ENCODE measurements at places on chromosomes 3 and 15.

- no peak for DNase-seq
These were observed 11.1 kb downstream of the EFCAB12 start for GRCh38 chr3:129417326-129417725.

- no peak for DNase-seq
These were observed 34.9 kb downstream of the CD47 start for GRCh38 chr3:108055931-108056330.

DNA sequence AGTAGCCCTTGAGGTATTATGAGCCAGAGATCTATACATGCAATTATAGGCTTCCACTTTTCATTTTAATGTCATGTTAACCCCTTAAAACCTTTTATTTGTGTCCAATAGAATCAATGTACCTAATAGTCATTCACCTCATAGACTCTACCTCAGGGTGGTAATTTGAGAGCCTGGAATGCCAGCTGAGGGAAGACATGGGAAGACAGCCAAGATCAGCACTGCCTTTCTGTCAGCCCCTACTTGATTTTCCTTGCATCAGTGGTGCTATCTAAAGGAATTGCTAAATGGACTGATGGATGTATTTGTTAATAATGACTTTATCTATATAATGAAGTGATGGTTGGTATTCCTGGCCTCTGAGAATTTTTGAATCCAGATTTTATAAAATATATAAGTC lies 113.3 kb upstream of the GBE1 start:
- no peak for DNase-seq

DNA sequence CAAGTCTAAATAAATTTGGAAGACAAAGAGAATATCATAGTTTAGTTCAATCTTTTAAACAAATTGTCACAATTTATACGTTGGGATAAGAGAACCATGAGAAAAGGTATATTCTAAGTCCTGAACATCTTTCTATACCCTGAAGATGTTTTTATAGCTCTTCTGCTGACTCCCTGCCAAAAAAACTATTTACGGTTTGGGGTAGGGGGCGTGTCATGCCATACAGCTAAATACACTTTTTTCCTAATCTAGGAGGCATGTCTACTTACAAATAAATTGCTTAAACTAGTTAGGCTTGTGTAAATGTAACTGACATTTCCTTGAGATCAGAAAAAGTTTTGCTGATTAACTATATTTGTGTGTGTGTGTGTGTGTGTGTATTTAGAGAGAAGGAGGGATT lies 163.3 kb downstream of the PGPEP1L start:
- no peak for DNase-seq

GRCh38 chr3:184175506-184175905 lies 851 bp downstream of the AP2M1 start:
- DNase-seq = no peak

DNA sequence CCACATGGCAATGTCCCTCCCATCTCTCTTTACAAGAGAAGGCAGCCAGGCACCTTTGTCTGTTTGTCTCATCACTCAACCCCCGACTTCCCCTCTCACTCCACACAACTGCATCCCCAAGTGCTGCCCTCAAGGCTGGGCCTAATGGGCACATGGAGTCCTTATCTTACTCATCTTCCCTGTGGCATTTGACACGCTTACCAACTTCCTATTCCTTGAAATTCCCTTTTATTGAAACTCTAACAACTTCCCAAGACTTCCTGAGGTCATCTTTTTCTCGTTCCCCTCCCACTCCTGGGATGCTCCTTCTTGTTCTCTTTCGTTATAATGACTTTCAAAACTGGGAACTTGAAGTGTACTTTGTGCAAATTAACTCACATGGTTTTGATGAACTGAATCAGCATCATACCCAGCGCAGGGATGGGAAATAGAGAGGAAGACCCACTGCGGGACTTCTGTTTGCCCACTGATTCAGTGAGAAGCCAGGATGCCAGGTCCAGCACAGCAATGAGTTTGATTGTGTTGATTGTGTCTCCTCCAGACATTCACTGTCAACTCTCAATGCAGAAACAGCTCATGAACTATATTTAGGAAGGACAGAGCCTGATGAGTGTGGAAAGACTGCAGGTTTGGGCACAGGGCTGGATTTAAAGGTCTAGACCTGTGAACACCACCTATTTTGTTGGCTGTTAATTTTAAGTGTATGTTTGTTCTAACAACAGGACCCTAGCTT lies 104.7 kb upstream of the TNIK start:
- DNase-seq = no peak

DNA sequence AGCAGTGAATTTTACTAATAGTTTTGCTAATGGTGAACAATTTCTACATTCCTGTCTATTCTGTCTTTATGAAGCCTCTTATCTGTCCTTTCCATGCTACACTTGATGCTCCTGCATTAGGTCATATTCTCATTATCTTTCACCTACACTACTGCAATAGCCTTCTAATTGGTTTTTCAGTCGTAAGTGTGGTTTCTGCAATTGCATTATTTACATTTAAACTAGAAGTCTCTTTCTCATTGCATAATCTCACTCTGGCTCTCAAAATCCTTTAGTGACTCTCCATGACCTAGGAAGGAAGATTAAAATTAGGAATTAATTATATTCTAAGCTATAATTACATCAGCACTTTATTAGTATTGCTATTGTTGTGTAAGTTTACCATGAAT lies 686.5 kb downstream of the IGSF11 start:
- DNase-seq = no peak

- DNase-seq = no peak
These were observed 142.3 kb downstream of the PDCD6IP start for GRCh38 chr3:33940736-33941135.

- DNase-seq = no peak
These were observed 212.5 kb downstream of the UBE3A start for GRCh38 chr15:25226360-25226759.

GRCh38 chr3:158103081-158103886 lies 2.9 kb downstream of the SHOX2 start:
- no peak for DNase-seq

- no peak for DNase-seq
These were observed 72.7 kb downstream of the FSIP1 start for GRCh38 chr15:39709941-39710340.

- peak; percentile 63 for DNase-seq
These were observed 37.8 kb upstream of the USP3 start for GRCh38 chr15:63466378-63467192.

DNA sequence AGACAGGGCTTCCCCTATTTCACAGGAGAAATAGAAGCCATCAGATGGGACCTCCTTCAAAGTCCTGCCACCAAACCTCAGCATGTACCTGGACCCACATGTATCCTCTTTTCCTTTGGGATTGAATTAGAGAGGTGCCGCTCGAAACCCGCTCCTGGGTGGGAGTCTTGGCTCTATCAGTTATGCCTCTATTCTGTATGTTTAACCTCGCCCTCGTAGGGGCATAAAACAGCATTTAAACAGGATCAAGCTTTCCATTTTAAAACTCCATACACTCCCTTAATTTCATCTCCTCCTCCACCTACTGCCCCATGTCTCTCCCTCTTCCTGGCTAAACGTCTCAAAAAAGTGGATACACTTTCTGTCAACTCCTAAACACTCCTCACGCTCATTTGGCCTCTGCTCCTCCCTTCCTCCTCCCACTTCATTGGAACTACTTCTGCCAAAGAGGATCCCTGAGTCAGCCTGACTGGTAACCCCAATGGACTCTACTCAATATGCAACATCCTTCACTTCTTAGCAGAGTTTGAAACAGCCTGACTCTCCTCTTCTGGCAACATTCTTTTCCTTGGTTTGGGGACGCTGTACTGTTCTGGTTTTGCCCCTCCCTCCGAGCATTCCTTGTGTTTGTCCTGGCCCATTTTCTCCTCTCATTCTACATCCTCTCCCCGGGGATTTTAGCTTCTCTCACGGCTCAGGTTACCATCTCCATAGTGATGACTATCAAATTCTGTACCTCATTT lies 23.0 kb upstream of the MUC20 start:
- DNase-seq = no peak

- DNase-seq = no peak
These were observed 71.0 kb downstream of the TCF12 start for GRCh38 chr15:56989411-56989924.

DNA sequence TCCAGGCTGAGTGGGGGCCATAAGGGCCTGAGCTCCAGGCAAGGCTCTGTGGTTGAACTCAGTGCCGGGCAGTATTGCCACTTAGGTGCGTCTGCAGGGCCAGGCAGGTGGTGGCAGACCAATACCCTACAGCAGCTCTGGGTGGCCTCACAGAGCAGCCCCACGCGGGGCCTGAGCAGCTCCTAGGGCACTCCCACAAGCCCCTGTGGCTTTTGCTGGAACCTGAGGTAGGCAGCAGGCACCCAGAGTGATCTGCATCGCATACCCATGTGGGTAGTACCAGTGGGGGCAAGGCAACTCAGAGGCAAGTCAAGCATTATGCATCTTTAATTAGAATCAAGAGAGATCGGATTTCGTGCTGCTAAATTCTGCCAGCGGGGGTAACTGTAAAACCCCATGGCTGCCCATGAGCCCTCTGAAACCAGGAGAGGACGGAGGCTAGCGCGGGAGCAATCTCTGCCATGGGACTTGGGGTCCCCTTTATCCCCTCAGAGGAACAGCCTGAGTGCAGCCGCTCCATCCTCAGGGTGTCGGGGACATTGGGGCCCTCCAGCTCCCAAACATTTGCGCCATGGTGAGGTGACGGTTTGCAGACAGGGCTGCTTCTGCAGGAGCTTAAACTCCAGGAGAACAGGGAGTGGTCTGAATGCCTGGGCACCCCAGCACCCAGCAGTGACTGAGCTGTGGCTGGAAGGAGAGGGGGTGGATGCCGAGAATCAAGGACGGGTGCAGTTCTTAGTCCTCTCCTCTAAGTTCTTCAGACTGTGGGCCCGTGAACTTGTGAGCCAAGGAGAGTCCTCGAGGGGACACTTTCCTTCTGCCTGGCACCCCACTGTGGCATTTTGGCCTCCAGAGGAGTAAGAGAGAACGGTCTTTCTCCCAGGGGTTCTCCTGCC lies 62.4 kb upstream of the PCSK6 start:
- DNase-seq = no peak

DNA sequence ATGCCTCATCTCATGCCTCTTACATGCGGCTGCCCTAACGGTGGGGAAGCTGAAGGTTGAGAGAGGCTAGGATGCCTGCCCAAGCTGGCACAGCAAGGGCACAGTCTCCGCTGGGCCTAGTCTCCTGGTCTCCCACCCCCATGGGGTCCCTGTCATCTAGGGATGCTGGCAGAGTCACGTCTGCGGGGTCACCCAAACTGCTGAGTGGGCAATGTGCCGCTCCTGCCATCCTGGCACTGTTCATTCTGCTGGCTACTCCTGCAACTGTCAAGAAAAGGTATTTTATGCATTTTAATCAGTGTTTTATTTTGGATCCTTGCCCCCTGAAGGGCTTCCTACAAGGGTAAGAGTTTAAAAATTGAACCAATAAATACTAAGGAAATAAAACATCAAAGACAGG lies 12.8 kb downstream of the LINGO1 start:
- no peak for DNase-seq

- no peak for DNase-seq
These were observed 511.4 kb upstream of the CBLB start for GRCh38 chr3:106380232-106380631.

GRCh38 chr15:58701376-58701775 lies 48.1 kb downstream of the ADAM10 start:
- DNase-seq = no peak

DNA sequence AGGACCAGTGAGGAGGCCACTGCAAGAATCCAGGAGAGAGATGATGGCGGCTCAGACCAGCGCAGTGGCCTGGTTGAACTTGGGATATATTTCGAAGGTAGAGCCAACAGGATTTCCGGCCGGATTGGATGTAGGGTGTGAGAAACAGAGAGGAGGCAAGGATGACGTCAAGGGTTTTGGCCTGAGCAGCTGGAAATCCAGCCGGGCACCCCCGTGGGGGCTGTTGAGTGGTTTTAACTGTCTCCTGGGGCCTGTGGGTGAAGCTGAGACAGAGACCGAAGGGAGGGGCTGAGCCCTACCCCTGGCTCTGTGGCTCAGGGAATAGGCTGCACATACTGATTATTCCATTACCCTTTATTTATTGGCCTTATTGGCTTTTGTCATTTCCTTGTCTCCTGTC lies 45.7 kb downstream of the EXOG start:
- DNase-seq = no peak

DNA sequence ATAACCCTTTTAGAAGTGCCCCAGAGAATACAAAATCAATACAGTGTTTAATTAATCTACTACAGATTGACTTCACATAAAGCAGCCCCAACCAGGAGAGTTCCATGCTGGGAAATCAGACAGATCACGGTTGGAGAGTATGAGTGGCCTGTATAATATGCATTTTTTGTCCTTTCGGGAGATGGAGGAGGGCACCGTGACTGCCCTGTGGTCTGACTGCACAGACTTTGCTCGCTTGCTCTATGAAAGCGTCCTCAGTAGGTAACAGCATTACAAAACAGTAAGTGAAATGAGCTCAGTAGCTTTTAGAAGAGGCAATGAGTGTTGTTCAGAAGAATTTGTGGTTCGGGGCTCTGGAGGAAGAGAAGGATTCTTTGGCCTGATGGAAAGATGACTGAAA lies 34.2 kb upstream of the SKIL start:
- no peak for DNase-seq

DNA sequence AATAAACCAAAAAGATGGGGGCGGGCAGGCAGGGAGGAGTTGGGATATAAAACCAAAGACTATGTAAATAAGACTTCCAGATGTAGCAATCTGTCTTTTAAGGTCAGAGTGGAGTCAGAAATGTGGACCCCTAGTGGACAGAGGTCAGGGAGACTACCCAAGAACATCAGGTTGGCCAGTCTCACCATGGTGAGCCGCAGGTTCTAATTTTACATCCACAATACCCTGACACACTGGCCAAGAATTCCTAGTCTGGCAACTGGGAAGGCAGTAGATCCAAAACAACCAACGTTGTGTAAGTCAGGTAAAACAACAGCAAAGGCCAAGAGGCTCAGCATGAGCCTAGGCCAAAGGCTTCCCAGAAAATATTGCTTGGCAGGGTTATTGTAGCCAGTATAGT lies 203.4 kb downstream of the FOXP1 start:
- no peak for DNase-seq

DNA sequence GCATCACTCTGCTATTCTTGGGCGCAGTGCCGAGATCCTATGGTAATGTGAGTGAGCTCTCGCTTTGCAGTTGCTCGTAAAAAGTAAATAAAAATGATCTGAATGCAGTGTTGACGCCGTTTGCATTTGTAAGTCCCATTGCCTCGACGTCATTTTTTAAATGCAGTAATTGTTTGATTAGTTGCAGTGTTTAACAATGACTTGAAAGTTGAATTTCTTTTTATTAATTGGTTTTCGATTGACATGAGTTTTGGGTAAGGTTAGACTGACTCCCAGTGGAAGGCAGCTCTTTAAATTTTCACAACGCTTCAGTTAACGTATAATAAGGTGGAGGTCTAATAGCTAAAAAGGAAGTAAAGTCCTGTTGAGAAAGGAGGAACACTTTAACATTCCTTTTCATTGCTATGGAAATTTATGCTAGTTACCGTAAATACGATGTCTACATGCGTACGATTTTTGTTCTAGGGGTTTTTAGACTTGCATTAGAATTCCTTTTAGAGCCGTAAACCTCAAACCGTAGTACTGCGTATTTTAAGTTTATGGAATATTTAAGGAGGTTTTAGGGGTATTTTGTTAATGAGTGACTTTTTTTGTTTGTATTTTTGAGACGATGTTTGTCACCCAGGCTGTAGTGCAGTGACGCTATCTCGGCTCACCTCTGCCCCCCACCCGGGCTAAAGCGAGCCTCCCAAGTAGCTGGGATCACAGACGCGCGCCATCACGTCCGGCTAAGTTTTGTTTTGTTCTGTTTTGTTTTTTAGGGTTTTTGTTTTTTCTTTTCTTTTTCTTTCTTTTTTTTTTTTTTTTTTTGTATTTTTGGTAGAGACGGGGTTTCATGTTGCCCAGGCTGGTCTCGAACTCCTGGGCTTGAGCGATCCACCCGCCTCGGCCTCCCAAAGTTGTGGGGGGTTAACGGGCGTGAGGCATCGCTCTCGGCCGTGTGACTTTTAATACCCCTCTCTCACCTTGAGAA lies 1.4 kb downstream of the MORF4L1 start:
- DNase-seq = no peak
